ENCODE measurements at places on chromosomes 12 and 14.
A peak's percentile ranks its signal among the peaks of the same experiment; 100 is the strongest.

GRCh38 chr12:12333407-12334366 is 16.4 kb downstream of the MANSC1 start:
- no peak for DNase-seq

DNA sequence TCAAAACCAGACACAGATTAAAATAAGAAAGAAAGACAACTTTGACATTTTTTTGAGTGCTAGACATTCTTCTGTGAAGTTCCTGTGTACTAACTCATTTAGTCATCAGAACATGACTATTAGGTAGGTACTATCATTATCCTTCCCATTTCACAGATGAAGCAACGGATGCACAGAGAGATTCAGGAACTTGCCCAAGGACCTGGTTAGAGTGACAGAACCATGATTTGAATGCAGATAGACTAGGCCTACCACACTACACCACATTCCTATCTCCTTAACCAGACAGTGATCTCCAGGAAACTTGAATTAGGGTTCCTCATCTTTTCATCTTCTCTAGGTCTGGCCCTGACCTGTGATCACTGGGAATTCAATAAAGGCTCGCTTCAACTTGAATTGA is 54.4 kb upstream of the MED13L start:
- no peak for DNase-seq

GRCh38 chr12:51011955-51012354 is 14.2 kb downstream of the SLC11A2 start:
- DNase-seq, result no peak

GRCh38 chr12:124310785-124311184 is 15.9 kb downstream of the RFLNA start:
- no peak for DNase-seq

GRCh38 chr14:101063121-101063520 is 159.6 kb upstream of the RTL1 start:
- DNase-seq, result no peak

DNA sequence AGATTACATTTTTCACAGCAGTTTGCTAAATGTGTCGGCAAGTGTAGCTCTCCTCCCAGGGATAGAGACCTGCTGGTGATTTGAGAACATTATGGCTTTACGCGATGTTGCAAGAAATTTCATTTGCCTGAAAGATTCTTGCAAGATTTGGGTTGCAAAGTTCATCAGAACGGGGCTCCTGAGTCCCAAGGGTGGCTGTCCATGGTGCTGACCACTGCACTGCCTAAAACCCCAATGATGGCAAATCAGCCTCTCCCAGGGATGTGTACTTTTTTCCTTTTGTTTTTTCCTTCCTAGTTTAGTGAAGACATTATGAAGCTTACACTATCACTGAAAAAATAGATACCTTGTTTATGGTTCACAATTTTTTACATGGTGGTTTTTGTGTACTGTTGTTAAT is 85.4 kb downstream of the WSCD2 start:
- DNase-seq, result no peak

DNA sequence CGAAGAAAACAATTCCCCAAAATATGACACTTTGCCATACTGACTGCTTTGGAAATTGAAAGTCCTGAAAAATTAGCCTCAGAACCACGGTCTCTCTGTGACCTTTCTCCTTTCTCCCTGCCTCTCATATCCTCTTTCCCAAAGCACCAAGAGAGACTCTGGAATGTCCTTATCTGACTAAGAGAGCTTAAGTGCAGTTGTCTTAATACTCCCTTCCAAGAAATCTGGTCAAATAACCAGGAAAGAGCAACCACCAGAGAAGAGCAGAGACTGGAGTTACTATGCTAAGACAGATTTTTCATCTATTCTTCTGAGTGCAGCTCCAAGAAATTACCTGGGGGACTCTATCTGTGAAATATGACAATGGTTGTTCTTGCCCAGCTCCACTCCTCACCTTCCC is 10.5 kb upstream of the BTG1 start:
- DNase-seq, result no peak

- no peak for DNase-seq
Observed at GRCh38 chr12:14275886-14276285, 89.6 kb upstream of the ATF7IP start.

DNA sequence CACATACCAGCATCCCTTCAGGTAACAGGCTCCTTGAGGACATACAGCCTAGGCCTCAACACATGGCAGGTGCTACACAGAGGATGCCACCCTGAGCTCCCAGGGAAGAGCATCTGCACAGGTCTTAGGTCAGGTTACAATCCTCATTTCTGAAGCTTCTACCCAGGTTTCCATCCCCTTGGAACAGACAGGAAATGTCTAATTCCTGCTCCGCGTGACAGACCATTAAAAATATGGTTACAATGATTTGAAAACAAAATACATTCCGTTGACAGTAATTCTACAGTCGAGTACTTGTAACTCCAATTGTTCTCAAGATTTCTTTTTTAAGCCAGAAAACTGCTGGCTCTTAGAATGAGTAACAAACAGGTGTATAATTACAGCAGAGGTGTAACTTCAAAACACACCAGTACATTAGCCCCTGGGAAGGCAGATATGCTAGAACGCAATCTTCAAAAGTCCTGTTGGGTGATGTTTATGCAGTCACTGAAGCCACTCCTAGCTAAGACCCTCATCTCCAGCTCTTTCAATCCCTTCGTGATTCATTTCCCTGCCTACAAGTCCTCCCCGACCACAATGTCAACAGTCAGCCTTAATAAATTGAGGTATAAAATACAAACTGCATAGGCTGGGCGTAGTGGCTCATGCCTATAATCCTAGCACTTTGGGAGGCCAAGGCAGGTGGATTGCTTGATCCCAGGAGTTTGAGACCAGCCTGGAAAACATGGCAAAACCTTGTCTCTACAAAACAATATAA is 11.6 kb downstream of the SETD3 start:
- no peak for DNase-seq

DNA sequence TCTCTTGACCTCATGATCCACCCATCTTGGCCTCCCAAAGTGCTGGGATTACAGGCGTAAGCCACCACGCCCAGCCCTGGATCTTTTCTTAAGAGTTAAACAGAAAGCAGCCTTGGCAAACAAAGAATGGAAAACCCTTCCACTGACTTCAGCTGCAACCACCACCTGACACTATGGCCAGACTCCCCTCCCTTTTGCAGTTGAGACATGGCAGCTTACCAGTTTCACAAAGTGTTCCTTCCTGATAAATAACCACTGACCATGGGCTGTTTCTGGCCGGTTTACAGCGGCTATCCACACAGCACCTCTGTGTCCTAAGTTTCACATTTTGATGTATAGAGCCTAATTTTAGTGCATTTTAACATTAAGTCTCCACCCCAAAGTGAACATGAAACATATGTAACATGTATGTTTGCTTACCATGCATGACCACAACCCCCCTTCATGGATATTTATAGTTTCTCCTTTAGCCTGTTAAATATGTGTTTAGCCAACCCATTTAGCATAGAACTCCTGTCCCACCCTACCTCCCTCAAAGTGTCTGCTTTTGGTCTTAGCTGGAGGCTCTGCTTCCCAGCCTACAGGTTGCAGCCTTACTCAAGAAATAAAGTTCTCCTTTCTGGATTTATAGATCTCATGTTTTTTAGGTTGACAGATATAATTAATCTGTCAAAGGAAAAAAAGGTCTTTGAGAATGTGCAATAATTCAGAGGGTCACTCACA is 32.7 kb upstream of the RAB21 start:
- no peak for DNase-seq

GRCh38 chr14:57060276-57060955 is 208.3 kb downstream of the EXOC5 start:
- DNase-seq, result no peak

GRCh38 chr12:8088574-8088973 is 6.5 kb downstream of the NECAP1 start:
- no peak for DNase-seq

- no peak for DNase-seq
Observed at GRCh38 chr14:105018414-105018813, 2.5 kb downstream of the CDCA4 start.

DNA sequence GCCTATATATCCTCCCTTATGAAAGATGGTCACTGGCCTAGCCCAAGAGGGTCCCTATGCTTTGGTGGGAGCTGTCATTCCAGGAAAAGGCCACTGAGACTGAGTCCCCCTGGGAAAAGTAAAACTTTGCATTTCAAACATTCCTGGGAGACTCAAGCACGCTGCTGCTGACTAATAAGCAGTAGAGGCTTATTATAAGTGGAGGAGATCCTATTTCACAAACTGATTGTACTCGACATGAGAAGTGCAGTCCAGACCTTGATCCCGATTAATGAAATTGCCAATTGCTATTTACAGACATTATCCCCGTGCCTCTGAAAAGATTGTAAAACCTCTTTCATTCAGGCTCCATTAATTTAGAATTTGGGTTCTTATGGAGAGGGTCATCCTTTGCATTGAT is 96.6 kb downstream of the EMP1 start:
- peak; percentile 24 for DNase-seq

GRCh38 chr14:77102154-77102553 is 4.1 kb downstream of the CIPC start:
- no peak for DNase-seq

DNA sequence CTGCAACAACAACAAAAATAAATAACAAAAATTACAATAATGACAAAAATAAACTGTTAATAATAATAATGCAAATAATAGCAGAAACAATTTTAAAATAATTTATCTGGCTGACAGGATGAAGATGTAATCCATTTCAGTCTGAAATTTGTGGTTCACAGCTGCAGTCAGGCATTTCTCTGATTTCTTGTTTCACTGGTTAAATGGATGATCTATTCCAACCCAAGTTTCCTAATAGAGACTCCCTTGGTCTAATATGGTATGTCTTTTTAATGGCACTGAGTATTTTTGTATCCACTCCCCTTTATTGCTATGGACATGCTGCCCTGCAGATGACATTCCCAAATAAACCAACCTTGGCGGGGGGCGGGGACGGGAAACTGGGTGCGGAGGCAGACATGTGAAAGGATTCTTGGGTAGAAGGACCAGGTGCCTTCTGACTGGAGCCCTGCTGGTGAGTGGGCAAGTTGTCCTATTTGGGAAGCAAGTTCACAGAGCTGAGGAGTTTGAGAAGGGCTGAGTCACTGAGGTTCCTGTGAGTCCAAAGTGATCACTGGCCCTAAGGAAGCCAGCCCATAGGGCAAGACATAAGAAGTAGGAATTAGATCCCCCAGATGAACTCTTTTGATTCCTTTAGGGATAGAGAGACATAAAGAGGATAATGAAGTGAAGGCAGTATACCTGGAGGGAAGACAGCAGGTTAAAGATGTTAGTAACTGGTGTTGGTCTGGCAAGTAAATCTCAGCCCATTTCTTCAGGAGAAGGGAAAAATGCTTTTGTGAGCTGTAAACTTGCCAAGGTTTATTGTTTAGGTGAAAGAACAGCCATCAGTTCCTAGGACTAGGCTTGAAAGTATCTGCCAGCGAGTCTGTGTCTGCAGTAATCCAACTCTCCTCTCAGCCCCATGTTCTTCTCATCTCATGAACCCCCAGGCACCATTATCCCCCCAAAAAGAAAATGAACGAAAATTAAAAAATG is 14.5 kb downstream of the FOXG1 start:
- DNase-seq, result no peak

DNA sequence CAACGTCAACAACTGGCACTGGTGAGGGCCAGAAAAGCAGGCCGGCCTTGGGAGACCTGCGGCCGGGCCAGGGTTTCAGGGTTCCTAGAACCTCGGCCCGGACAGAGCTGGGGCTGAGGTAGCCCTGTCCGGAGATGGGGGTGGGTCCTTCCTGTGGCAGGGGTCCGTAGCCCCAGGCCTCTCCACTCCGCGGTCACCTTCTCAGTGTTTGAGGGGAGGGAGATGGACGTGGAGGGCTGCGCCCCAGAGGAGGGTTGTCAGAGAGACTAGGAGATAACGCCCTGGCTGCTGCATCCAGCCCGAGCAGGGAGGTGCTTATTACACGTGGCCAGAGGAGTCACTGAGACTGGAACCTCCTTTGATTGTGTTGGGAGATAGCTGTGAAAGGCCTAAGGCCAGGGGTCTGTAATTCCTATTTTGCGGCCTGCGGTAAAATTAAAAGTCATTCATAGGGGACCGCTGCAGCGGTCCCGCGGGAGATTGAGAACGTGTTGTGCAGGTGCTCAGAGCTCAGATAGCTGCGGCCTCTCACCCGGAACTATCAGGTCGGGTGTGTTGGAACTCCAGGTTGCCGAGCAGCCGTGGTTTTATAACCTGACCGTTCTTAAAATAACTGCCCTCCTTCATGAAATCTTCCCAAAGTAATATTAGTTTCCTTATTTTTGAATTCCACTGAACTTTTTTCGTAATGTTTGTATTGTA is 507 bp downstream of the AHSA1 start:
- no peak for DNase-seq

DNA sequence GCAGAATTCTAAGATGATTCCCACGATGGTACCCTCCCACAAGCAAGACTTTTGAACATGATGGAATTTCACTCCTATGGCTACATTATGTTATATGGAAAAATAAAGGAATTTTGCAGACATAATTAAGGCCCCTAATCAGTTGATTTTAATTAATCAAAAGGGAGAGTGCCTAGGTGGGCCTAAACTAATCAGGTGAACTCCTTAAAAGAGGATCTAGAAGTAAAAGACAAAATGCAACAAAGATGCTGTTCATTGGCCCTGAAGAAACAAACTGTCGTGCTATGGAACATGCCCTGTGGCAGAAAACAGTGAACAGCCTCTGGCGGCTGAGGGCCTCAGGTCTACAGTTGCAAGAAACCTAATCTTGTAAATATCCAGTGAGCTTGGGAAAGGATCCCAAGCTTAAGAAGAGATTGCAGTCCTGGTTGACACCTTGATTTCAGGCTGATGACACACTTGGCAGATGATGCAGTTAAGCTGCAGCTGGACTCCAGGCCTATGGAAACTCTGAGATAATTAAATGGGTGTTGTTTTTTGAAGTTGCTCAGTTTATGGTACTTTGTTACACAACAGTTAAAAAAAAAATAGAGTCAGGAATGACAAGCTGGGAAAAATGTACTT is 13.8 kb downstream of the TMCC3 start:
- DNase-seq, result no peak

DNA sequence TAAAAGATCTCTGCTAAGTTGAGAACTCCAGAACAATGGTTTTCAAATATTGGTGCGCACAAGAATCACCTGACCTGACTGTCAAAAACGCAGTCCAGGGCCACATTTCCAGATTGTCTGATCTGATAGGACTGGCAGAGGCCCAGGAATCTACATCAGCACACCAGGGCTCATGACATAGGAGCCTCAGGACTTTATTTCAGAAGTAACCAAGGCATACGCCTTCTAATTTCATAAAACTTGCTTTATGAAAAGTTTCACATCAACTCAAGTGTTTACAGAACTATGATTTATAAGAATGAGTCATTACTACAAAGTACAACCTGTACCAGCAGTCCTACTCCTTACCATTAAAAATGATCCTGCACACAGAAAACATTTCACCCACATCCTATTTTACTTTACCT is 47.7 kb upstream of the PTPRO start:
- no peak for DNase-seq

GRCh38 chr12:57430112-57430930 is 522 bp downstream of the R3HDM2 start:
- DNase-seq, result peak; percentile 78

DNA sequence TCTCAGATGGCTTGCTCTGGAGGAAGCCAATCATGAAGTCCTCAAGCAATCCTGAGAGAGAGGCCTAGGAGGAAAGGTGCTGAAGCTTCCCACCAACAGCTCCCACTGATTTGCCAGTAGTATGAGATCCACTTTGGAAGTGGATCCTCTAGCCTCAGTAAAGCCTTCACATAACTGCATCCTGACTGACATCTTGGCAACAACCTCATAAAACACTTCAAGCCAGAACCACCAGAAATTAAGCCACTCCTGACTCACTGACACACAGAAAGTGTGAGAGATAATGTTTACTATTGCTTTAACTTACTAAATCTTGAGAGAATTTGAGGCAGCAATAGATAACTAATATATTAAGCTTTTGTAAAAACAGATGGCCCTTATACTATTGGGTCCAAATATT is 11.7 kb upstream of the TMX1 start:
- DNase-seq, result no peak

- DNase-seq, result no peak
Observed at GRCh38 chr14:38129705-38130104, 78.0 kb upstream of the SSTR1 start.

Measured in coronary artery (tissue), 2 donors.